ENCODE measurements at places on chromosomes 1 and 21.

- no peak for DNase-seq
Measured at GRCh38 chr1:6954591-6954990, 169.3 kb downstream of the CAMTA1 start.

DNA sequence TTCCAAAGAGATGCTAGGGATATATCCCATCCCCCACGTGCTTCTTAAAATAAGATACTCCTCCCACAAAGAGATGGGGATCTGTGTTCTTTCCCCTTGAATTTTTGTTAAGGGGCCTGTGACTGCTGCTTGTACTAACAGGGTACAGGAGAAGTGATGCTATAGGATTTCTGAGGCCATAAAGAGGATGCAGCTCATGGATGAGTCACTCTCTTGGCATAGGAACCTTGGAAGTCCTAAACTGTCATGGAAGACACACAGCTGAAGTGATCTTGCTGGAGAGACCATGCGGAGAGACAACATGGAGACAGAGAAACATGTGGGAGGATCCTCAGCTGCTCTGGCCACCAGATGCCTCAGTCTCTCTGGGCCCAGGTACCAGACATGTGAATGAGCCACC lies 157.2 kb downstream of the S1PR1 start:
- DNase-seq: peak; percentile 12

DNA sequence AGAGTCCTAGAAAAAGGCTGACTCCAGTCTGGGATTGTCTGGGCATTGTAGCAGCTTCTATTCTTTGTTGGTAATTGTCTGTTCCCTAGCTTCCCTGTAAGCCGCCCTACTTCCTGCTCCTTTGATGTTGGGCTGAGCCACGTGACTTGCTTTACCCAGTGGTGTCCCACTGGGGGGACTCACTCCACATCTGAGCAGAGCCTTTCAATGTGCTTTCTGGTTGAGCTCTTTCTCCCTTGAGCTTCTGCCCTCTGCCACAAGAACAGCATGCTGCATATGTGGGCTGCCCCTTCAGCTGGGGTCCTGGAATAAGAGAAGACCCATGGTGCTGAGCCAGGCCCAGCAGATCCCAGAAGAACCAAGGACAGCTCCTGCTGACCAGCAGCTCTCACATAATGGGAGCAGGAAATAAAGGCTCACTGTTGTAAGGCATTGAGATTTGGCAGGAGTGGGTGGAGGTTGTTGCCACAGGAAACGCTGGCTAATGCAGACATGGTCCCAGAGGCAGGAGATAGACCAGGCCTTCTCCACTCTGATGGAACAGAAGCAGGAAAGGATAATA lies 276.3 kb upstream of the GJB5 start:
- no peak for DNase-seq

GRCh38 chr1:9676815-9677393 lies 25.4 kb downstream of the PIK3CD start:
- DNase-seq: no peak

GRCh38 chr1:108972951-108973350 lies 9.7 kb upstream of the CLCC1 start:
- no peak for DNase-seq

- DNase-seq: no peak
Measured at GRCh38 chr1:233796146-233796783, 108.2 kb upstream of the SLC35F3 start.

DNA sequence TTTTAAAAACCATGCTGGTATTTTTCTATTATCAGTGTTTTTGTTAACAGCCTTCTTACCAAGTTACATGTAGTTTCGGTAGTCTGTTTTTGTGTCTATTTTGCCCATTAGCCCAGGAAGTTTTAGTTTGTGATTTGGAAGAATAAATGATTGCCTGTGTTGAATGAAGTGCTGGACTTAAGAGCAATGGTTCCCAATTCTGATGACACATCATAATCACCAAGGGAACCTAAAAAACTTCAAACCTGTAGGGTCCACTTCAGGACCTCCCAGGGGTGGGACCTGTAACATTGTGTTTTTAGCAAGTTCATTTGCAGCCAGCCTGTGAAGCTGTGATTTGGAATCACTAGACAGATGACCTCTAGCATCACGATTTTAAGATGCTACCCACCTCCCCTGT lies 43.0 kb upstream of the ST6GALNAC3 start:
- no peak for DNase-seq

- DNase-seq: peak; percentile 48
Measured at GRCh38 chr1:156124557-156125483, 10.3 kb downstream of the LMNA start.

Data from fibroblast of lung (primary cell).